D341Med (cell line): ENCODE measurements at places on chromosomes 7 and 10.

DNA sequence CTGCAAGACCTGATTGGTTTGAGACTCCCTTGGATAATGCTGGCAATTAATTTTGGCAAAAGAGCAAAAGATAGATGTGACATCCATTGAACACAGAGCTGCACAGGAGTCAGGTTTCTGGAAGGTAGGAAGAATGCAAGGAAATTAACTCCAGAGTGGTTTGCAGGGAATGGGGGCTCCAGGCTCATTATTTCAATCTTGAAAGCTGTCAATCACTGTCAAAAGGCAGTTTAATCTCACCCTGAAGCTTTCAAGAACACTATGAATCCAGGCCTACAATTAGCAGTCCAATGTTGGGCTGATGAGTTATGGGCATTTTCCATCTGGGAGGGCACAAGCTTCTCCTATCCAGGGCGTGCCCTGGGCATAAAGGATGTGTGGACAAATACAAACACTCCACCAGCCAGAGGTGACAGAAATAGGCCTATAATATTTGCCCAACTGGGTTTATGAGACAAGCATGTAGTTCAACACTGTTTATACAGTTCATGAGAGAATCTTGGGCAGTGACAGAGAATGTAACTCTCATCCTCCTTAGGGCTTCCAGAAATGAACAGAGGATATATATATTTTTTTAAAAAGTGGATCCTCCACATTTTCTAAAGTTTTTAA, 80.5 kb downstream of the KCNMA1 start:
- DNase-seq, result no peak

- no peak for DNase-seq
These were observed 163.0 kb downstream of the SUGCT start for GRCh38 chr7:40297741-40298311.

DNA sequence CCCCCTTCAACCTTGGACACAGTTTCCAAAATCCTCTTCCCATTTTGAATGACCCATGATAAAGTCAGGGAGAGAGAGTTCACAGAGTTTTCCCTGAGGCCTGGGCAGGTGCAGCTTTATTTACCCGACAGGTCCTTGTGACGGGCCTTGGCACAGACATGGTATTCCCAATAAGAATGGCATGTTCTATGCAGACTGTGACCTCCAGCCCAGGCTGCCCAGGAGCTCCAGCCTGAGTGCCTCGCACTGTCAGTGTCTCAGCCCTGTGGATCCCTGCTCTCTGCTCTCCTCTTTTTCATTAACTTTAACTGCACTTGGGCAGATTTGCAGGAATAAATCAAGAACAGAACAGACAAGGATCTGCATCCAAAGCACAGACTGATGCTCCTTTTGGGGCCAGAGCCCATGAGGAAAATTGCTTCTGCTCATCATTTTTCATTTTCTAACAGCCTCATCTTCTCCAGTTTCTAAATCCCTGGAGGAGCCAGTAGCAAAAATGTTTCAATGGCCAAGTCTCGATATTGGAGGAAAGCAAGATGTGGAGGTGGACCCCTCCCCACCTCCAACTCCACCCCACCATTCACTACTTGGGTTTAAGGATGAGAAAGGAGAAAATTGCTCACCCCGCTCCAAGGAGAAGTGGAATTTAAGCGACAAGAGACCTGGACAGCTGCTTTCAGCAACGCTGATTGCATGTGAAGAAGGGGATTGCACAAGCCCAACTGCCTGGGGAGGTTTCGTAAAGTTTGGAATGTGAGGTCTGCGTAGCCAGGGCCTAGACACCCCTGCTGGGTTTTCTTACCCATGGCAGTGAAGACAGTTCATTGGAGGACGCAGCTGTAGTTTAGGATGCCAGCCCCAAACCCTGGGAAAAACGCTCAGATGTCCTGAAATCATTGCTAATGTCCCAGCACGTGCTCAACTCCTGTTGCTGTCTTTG, 225.9 kb downstream of the WDR11 start:
- no peak for DNase-seq

DNA sequence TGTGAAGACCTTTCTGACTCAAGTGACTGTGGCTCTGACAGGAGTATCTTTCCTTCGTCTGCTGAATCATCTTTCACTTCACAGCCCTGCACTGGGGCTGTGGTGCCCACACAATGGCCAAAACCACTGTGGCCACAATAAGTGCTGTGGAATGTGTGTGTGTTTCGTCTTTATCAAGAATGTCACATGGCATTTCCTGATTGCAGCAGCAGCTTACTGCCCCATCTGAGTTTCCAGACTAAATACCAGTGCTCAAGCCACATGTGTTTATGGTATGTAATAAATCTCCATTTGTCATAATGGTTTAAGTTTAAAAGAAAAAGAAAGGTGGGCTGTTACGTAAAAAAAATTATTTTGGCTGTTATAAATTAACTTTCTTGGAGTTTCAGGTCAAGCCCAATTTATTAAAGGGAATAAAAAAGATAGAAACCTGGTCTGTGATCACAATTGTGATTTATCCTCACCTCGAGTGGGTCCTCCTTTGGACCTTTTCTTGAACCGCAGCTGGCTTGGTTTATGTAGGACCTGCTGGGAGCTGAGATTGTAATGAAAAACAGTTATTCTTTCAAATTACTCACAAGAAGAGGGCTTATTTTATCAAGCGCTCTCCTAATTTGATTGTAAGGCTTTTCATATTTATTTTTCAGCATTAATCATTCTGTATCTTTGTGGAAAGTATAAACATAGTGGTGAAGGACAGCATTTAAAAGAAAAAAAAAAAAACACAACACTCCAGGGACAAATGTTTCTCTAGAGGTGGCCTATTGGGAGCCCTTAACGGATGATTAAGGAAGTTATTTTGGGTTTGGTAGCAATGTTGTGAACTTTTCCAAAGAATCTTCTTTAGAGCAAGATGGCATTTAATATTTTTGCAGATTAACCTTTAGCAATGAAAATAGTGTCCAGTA, 116.2 kb downstream of the LRMDA start:
- no peak for DNase-seq

GRCh38 chr10:6864142-6864541, 284.1 kb upstream of the PRKCQ start:
- no peak for DNase-seq

DNA sequence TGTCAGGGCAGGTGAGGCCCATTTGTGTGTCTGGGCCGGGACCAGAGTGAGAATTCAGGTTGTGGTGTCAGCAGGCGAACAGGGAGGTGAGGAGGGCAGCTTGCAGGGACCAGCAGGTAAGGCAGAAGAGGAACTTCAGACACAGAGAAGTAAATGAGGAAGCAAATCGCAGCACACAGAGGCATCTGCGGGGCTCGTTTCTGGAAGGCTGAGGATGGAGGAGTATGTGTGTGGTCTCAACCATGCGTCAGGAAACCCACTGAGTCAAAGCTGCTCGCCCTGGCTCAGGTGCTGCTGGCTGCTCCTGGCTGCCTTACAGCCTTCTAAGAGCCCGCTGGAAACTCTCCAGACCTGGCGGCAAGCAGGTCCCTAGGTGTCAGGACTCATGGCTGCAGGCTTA, 26.9 kb upstream of the PITRM1 start:
- DNase-seq, result no peak

GRCh38 chr7:117597755-117598154, 117.9 kb downstream of the CFTR start:
- no peak for DNase-seq

- DNase-seq, result no peak
These were observed 251.9 kb downstream of the TNS3 start for GRCh38 chr7:47330026-47330425.

GRCh38 chr7:37684927-37685326, 1.4 kb downstream of the GPR141 start:
- DNase-seq, result no peak

GRCh38 chr7:41113719-41114118, 589.2 kb downstream of the INHBA start:
- DNase-seq, result no peak

DNA sequence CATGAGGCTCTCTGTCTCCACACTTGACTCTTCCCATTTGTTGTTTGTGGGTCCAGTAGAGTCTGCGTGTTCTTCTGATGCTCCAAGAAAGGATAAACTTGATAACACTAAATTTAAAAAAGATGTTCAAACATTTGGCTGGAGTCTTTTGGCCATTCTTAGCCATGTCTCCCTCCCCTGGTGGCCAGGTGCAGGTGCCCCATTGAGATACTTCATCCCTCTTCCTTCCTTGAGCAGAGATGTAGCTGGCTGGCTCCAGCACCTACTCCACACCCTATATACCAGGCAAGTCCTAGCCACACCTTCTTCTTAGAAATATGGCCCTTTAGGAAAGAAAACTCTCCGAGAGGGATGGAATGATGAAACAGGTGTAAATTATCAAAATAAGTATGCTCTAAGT, 103.2 kb upstream of the GJD4 start:
- DNase-seq, result no peak

GRCh38 chr10:129952378-129953118, 11.5 kb downstream of the EBF3 start:
- no peak for DNase-seq
